Adipocyte (in vitro differentiated cells): ENCODE measurements at places on chromosomes 3 and 15.
A peak's percentile ranks its signal among the peaks of the same experiment; 100 is the strongest.

- no peak for DNase-seq
These were observed 43.6 kb upstream of the KLF13 start for GRCh38 chr15:31283043-31283442.

- DNase-seq = no peak
These were observed 76.1 kb downstream of the LINGO1 start for GRCh38 chr15:77556622-77557021.

DNA sequence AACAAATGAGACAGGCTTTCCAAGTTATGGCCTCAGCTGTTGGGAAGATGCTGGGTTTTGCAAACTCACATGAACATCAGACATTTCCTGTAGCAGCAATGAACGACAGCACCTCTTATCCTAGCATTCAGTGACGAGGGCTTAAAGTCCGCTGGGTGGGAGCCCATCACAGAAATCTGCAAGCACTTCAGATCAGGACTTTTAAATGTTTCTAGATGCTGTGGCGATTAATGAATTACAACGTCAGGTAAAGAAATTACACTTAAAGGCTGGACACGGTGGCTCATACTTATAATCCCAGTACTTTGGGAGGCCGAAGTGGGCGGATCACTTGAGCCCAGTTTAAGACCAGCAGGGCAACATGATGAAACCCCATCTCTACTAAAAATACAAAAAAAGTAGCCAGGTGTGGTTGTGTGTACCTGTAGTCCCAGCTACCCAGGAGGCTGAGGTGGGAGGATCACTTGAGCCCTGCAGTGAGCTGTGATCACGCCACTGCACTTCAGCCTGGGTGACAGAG, 3.9 kb downstream of the AEN start:
- DNase-seq = no peak

GRCh38 chr3:59774634-59775033, 724.8 kb upstream of the CFAP20DC start:
- peak; percentile 86 for DNase-seq

DNA sequence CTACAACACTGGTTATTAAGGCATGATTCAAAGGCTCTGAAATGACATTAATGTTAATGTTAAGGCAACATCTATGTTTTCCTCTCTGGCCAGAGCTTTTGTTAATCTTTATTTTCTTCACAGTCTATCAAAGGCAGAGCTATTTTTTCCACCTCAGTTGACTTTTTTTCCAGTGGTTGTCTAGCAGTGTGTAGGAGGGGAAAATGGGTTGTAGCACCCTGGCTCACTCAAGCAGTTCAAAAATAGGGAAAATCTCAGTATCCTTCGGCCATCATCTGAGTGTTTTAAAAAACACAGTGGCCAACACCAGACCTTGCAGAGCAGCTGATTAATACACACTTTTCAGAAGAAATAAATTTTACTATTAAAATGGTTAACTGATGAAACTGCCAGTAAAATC, 21.4 kb downstream of the CBLB start:
- no peak for DNase-seq

DNA sequence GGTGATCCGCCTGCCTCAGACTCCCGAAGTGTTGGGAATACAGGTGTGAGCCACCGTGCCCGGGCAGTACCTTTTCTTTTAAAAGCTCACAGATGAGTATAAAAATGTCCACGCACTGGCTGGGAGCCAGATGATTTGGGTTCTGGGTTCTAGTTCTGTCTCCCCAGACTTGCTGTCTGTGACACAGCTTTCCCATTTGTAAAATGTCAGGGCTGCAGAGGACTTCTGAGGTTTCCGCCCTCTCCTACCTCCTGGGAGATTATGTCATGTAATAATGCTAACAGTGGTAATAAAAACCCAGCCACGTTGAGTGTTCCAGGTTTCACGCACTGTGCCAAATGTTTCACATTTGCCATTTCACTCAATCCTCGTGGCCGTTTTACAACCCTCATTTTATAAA, 1.3 kb upstream of the PPP4R2 start:
- no peak for DNase-seq

DNA sequence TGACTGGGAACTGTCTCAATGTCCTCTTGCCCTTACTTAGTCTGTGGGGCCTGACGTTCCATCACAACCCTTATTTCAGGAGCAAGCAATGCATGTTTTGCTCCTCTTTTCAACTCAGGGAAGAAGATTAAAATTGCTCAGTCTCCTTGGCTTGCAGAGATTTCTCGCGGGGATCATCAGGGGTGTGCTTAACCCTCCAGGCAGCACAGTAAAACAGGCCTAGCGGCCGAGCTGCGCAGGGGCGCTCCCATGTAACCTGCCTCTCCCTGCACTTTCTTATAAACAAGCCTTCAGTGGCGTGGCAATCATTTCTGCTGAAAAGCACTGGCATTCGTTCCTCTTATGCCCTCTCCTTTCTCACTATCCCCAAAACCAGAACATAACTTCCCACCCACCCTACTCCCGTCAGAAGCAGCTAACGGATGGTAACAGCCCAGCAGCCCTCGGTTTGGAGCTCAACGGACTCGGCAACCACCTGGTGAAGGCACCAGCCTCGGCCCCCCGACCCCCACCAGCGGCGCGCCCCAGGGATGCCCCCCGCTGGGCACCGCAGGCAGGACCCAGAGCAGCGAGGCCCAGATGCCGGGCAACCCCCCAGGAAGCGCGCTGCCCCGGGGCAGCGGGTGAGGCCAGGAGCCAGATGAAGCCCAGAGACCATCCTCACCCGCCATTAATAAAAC, 1.1 kb downstream of the MCF2L2 start:
- no peak for DNase-seq

DNA sequence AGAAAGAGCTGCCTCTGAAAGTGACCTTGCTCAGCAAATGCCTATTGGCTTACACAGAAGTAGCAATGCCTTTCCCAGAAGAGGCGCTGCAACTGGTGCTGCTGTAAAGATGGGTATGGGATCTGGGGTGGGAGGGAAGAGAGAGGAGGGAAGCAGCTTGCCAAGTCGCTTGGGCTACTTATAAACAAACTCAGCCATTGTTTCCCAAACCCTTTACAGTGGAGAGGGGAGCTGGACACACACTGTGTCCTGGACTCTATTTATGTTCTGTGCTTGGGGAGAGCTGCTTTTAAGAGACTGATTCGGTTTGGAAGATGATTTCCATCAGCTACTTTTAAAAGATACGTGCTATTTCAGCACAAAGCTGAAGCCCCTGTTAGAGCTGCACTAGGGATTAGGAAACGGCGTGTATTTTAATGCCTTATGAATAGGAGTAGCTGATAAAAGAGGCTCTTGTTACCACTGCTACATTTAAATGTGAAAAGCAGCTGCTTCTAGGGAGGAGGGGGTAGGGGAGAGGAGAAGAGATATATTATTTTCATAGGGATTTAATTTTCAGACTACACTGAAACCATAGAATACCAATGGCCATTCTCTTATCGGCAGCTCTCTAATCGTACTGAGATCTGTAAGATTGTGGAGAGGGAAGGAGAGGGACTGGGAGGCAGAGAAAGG, 440.6 kb downstream of the MCTP2 start:
- peak; percentile 4 for DNase-seq

GRCh38 chr15:55993804-55994560, 570 bp upstream of the NEDD4 start:
- peak; percentile 81 for DNase-seq

DNA sequence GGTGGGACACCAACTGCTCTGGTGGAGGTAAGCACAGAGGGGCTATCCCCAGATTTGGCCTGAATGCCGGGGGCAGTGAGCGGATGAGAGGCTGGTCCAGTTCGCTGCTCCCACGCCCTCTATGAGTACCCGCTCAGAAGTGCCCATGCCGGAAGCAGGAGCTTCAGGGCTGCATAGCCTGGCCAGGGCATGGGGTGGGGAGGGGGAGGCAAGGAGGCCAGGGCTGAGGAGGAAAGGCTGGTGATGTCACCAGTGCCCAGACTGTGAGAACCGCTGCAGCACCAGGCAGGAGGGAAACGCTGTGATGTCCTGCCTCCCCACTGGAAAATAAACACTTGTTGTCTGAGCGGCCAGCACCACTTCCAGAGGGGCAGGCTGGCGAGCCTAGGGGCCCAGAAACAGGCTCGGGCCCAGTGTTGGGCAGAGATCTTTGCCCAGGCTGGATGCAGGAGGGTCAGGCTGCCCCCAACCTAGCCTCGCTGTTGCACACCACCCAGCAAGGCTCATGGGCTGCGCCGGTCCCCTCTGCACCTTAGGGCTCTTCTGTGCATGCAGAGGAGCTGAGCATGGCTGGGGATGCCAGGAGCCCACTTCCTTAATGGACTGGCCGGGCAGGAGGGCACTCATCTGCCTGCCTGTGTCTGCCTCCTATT, 10.9 kb upstream of the DLL4 start:
- DNase-seq = no peak

DNA sequence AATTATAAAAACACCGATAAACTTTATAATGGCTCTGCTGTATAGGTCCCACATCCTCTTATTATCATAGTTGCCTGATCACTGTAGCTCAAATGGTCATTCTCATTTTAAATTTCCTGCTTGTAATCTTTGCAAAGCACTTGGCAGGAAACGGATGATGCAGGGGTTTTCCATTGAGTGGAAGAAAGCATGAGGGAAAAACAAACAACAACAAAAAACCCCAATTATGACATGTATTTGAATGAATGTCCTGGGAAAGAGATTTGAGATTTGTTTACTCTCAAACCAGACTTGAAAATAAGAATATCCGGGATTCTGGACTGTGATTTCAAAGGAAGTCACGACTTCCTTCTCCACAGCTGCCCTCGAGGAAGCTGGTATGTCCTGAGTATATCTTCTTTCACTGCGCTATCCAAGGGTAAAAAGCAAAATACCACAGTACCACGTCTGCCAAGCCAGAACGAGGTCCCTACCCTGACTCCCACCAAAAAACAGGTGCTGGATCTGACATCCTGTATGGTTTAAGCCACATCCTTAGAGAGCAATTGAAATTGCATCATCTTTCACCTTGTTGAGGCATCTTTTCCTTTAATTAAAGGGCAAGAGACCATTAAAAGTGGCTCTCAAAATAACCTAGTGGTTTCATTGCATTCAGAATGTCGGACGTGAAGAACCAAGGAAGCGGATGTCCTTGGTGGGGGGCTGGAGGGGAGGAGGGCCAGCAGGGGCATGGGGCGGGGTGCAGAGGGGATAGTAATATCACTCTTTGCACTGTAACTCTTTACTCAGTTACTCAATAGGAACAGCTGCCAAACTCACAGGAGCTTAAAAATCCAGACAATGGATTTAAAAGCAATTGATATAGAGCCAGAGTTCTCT, 13.5 kb upstream of the TIPIN start:
- DNase-seq = peak; percentile 34

- no peak for DNase-seq
These were observed 29.2 kb downstream of the IDH2 start for GRCh38 chr15:90072978-90073640.

DNA sequence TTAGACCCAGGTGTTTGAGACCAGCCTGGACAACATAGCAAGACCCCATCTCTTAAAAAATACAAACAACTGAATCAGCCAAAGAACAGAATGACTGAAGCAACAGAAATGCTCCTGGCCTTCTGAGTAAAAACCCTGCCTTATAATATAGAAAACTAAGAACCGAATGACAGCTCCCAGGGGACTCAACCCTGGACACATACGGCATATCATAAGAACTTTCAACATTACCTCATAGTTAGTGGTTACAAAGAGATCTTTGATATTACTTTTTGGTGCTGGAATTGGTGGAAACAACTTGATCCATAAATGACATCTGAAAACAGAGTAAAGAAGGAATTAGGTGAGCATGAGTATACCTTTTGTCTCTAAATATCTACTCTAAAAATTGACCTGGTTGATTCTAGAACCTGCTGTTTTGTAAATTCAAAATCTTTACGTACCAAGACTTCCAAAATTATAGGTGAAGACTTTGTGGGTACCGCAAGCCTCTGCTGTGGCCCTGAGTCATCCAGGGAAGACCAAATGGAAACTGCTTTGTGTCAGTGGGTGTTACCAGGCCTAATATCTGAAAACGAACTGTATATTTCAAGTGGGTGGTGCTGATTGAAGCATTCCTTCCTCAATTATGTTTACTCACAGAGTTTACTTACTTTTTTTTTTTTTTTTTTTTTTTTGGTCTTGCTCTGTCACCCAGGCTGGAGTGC, 35.5 kb downstream of the IL5RA start:
- DNase-seq = no peak

DNA sequence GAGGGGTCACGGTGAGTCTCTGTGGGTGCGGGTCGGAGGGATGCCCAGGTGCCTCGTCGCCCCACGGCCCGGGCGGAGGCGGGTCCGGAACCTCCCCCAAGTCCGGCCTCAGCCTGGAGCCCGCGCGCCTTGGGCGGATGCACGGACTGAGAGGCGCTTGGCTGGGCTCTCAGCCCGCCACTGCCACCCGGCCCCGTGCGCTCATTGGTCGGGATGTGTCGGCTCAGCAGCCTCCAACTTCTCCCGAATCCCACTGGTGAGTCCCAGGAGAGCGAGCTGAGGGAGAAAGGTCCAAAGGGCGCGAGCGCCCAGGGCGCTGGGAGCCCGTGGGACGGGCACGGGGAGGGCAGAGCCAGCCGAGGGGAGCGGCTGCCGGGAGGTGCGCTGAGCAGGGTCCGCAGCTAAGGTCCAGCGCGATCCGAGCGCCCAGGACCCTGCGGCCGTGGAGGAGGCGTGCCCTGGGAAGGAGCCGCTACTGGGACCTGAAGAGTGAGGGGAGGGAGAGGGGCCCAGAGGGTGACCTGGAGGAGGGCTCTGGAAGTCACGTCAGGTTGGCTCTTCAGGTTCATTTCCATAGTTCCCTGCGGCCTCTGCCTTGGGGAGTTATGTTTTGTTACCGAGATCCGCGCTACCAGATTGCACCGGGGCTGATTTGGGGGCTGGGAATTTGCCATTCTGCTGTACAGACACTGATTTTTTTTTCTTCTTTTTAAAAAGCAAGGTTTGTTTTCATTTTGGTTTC, at the start of gene MME:
Gene MME (plus strand): TSS at position 574 of the 742 bp plus-strand sequence. CDS start 3,849 bp downstream, outside the sequence.
- peak; percentile 88 for DNase-seq

GRCh38 chr15:37981775-37982174, 47.3 kb downstream of the TMCO5A start:
- DNase-seq = peak; percentile 29

DNA sequence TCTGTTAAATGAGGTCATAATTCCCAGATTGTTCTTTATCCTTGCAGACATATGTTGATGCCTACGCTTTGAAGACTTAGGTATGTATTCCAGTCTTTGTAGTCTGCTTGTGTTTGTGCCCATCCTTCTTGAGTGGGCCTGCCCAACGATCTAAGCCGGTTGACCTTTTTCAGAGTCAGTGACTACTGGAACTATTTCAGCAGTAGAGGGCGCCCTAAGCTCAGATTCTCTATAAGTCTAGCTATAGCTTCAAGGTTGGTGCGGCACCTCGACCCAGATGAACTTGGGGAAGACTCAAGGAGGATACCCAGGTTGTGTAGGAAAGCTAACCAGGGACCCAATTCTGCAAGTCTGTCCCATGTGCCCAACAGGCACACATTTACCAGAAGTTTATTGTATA, 228.8 kb upstream of the PPP2R3A start:
- no peak for DNase-seq

DNA sequence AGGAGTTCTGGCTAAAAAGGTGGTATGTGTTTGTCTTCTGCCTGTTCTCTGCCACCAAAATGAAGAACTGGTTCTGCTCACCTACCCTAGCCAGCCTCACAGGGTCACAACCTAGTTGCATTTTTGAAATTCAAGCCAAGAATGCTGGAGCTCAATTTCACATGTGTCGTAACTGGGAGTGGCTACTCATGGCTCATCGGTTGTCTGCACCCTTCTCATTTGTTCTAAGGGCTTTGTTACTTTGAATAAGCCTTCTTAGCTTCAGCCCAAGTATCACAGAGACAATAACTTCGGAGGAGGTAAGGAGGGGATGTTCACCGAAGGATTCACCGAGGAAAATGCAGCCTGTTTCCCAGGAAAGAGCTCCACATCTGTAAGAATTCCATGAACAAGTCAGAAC, 134.3 kb upstream of the RARB start:
- DNase-seq = peak; percentile 60

- no peak for DNase-seq
These were observed 1.0 kb downstream of the LEKR1 start for GRCh38 chr3:156826896-156827882.

- DNase-seq = no peak
These were observed 439.0 kb upstream of the GOLIM4 start for GRCh38 chr3:168534761-168535160.
